ENCODE measurements at places on chromosomes 7 and 10.

DNA sequence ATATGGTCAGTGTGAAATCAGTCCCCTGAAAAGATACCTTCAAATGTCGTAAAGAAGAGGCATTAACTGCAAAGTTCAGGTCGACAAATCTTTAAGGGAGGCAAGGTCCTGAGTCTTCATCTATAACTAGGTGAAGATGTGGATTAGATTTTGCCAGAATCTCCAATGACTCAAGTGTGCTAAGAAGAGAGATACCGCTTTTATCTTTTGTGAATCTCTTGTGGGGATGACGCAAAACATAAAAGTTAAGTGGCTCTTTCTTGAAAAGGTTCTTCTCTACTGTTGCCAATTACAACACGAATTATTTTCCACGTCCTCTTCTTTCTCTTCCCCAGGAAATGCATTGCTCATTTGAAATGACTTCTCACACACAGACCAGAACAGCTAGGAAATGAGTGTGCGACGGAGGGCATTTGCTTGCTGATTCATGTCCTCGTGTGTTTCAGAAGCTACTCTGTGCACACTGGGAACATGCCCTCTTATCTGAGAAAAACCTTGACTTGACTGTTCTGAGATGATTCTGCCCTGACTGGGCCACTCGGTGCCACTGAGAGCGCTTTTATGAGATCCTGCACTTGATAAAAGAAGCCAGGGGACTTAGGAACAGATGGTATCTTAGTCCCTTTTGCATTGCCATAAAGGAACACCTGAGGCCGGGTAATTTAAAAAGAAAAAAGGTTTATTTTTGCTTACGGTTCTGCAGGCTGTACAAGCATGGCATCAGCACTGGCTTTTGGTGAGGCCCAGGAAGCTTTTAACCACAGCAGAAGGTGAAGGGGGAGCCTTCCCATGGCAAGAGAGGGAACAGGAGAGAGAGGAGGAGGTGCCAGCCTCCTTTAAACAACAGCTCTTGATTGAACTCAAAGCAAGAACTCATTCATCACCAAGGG lies 169.5 kb upstream of the PFKP start:
- DNase-seq, result no peak

DNA sequence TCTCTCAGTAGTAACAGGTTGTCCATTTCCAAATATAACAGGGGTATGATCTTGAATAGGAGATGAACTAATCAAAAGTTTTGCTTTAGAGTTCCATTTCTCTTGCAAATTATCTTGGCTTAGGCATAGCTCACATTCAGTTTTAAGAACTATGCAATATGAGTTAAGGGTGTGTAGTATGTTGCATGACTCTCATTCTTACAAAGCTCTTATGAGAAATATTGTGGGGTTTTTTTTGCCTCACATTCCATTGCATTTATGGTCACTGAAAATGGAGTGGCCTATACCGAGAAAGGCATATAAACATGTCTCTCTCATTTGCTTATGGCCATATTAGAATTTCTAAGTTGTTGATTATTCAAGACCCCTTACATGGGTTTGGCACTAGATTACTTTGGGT lies 48.5 kb upstream of the LAMB1 start:
- no peak for DNase-seq

GRCh38 chr7:148684289-148684830 lies 14.3 kb upstream of the CUL1 start:
- no peak for DNase-seq

DNA sequence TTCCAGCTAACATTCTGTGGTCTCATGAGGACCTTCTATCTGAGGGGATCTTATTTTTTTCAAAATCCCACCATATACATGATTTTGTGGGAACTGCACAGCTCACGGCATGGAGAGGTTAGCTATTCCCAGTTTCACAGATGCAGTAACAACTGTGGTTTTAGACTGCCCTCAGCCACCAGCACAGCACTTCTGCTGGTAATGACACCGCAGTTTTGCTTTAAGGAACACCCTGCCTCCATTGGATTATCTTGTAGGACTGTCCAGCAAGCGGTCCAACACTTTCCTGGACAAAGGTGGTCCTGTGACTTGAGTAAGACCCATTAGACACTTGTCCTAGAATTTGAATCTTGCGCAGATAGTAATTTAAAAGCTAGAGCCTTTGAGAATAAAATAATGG lies 65.3 kb upstream of the SMNDC1 start:
- DNase-seq, result no peak

DNA sequence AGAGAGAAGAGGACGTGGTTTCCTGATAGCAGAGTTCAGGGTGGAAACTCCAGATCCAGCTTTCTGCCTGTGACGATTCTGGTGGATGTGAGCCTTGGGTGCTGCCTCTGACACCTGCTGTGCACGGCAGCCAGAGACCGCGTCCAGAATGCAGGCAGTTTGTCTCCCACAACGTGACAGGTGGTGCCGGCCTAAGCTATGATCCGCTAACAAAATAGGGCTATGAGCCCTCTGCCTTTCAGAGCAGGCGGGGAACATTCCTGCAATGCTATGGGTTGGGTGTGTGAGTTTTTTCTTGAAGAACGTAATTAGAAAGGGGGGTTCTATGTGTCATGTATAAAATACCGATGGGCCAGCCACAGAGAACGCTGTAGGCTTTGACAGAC lies 297.3 kb upstream of the PRKCQ start:
- DNase-seq, result no peak

DNA sequence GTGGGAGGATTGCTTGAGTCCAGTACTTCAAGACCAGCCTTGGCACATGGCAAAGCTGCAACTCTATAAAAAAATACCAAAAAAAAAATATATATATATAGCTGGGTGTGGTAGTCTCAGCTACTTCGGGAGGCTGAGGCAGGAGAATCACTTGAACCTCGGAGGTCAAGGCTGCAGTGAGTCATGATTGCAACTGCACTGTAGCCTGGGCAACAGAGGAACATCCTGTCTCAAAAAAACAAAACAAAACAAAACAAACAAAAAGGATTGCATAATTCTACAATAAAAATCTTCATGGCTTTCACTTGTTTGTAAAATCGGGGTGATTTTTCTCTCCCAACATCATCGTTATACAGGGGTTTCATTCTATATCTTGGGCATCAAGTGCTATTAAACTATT lies 35.1 kb downstream of the GUSB start:
- no peak for DNase-seq

GRCh38 chr7:113366122-113366521 lies 247.8 kb upstream of the SMIM30 start:
- no peak for DNase-seq

GRCh38 chr10:14478604-14479003 lies 147.9 kb upstream of the FRMD4A start:
- no peak for DNase-seq

DNA sequence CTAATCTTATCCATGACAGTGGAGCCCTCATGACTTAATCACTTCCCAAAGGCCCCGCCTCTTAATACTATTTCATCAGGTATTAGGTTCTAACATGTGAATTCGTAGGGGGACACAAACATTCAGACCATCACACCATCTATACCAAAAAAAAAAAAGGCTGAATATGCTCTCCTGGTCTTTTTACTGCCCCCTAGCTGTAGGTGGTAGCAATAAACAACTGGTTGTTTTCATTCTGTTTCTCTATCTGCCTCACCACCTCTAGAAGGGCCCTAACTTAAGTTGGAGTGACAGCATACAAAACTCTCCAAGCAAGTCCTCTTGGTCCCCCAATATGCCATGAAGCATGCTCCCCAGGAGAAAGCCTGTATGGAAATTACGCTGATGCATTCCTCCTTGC lies 94.1 kb downstream of the GRM8 start:
- no peak for DNase-seq

GRCh38 chr10:36437367-36437766 lies 688.0 kb upstream of the ANKRD30A start:
- no peak for DNase-seq

DNA sequence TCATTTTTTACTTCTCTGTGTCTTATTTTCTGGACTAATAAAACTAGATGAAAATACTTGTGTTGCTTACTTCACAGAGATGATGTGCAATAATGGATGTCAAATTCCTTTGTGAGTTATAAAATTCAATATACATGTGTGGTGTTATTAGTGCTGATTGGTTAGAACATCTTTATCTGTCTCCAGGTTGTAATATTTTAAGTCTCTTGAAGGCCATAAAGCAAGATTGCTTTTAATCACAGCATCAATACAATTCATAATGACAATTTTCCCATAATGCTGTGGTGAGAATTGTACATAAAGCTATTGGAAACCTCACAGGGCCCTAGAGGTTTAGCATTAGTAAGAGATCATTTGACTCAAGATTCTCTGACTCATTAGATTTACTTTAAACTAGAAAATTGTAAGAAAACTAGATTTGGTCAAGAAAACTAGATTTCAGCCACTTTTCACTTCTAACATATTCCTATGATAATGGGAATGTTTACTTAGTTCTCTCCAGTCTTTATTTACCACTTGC lies 963.7 kb downstream of the REEP3 start:
- no peak for DNase-seq

DNA sequence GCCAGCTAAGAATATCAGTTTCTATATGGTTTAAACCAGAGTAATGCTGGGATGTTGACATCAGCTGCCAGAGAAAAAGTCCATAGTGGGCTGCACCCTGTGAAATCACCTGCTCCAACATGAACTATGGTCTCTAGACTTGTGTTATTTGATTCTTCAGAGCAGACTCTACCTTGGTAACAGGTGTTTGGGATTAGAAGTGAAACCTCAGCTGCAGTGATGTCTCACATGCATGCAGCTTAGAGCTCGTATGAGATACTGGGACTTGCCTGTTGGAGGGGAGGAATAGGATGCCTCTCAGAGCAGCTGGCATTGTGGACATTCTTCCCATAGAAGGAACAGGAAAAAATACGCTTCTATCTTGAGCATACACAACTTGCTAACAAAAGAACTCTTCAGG lies 287.1 kb upstream of the CSTF2T start:
- no peak for DNase-seq

- no peak for DNase-seq
Measured at GRCh38 chr7:55088107-55088506, 69.3 kb downstream of the EGFR start.

DNA sequence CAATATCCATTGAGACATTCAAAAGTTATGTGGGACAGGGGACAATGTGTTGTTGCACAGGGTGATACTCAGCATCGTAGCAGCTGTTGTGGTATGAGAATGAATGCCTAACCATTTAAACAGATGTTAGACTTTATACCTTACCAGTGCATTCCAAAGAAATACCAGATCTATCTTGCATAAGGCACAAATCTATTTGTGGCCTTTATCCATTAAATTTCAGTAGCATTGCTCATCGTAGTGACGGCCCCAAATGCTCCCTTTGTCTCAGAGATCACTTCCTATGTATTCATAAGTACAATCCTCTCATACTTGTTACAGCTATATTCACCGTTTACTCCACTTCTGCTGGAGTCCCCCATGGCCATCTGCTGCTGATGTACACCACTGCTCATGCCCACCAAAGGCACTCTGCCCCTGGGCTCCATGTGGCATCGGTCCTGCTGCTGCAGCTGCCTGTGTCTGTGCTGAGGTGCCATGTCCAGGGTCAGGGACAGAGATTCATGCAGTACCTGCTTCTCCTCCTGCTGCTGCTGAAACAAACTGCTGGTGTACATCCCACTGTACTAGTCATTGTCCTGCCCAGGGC lies 96.3 kb downstream of the CPED1 start:
- no peak for DNase-seq

DNA sequence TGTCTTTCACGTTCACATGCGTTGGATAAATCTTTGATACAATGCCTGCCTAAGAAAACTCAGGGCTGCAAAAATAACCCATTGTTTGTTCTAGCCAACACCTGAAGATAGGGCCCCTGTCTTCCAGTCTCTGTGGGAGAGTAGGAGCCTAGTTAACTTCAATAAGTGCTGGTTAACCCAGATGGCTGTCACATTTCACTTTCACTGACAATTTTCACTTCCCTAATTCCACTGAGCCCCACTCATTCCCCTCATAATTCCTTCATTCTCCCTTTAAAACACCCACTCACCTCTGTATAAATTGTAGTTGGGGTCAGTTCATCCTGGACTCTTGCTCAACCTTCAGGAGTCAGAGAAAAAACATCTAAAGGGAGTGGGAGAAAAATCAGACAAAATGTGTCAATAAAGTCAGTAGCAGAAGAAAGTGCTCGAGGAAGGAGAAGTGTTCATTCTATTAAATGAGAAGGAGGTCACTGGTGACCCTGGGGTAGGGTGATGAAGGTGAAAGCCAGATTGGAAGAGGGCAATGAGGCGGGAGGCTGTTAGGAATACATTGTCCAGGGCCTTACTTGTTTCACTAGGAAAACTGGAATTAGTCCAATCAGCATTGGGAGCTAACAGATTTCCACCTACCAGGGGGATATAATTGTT lies 51.2 kb upstream of the ABI1 start:
- DNase-seq, result no peak

- no peak for DNase-seq
Measured at GRCh38 chr10:119302591-119303253, 95.4 kb downstream of the GRK5 start.

- DNase-seq, result no peak
Measured at GRCh38 chr7:83608716-83609115, 40.2 kb downstream of the SEMA3E start.

GRCh38 chr10:126702181-126702580 lies 31.7 kb upstream of the C10orf90 start:
- no peak for DNase-seq

GRCh38 chr7:68787566-68787965 lies 810.7 kb upstream of the AUTS2 start:
- no peak for DNase-seq

GRCh38 chr10:15725603-15726002 lies 5.9 kb upstream of the ITGA8 start:
- DNase-seq, result no peak

All from activated CD4-positive, alpha-beta T cell treated with anti-CD3 and anti-CD28 coated beads, Interleukin-2, amount 50 U/mL, for 24 hours (primary cell).